ENCODE measurements at places on chromosomes 4 and X.

DNA sequence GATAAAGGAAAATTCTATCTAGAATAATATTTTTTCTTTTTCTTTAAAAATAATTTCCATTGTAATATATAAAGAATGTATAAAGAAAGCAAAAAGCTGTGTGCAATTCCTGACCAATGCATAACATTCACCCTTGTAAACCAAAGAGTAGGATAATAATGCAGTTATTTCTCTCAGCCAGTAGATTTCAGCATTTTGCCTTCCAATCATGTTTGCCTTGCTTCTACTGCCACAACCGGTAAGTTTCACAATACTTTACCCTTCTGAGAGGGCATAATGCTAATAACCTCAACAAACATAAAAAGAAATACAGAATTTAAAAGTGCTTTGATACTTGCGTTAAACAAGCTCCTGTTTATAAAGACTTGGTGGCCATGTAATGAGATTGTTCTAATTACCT is 59.9 kb downstream of the CHIC2 start:
- no peak for DNase-seq

DNA sequence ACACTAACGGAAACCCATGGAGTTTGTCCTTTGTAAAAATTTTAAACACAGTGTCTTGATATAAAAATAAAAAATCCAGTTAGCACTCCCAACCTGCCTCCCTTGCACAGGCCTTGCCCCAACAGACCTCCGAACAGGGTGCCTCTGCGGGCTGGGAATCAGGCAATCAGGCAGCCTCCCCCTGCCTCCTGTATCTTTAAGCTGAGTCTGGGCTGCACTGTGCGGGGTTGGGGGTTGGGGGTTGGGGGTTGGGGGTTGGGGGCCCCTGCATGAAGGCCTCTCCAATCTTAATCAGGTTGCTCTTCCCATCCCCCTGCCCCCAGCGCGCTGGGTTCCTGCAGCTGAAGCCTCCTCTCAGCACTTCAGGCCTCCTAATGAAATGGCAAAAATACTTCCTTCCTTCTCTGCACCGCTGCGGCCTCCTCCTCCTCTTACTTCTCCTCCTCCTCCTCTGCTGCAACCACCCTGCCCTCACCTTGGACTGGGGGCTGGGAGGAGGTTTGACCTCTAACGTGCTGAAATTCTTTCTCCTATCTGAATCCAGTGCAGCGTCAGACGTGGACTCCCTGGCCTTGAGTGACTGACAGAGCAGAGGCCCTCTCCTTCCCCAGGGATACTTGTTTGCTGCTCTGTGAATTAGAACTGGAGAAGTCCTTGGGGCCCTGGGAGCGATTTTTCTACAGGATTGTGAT is 26.6 kb downstream of the NLGN3 start:
- DNase-seq: no peak

DNA sequence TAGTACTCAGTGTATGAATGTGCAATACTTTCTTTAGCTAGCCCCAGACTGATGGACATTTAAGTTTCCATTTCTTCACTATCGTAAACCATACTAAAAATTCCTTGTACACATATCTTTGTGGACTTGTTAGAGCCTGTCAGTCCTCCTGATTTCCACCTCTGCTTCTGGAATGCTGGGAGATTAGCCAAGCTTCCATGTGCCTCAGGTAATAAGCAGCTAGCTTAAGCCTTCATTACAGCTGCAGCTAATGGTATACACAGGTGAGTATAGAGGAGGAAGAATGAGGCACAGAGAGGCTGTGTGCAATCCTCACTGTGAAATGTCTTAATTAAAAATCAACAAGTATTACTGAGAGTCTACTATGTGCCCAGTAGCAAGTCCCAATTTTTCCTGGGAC is 9.8 kb downstream of the SMIM9 start:
- DNase-seq: no peak

GRCh38 chr4:152087335-152087734 is 326.5 kb upstream of the GATB start:
- DNase-seq: no peak

Data from activated CD4-positive, CD25-positive, alpha-beta regulatory T cell treated with anti-CD3 and anti-CD28 coated beads, Interleukin-2, amount 50 U/mL, for 16 hours (primary cell).